Osteocyte (in vitro differentiated cells): ENCODE measurements at places on chromosomes 6 and 20. TPM values are rescaled to one million over a fixed set of nuclear protein-coding genes. Genes with fewer than 3 reads are reported as not detected.

GRCh38 chr6:53244958-53245357 is 96.3 kb upstream of the GCM1 start:
- no peak for DNase-seq

DNA sequence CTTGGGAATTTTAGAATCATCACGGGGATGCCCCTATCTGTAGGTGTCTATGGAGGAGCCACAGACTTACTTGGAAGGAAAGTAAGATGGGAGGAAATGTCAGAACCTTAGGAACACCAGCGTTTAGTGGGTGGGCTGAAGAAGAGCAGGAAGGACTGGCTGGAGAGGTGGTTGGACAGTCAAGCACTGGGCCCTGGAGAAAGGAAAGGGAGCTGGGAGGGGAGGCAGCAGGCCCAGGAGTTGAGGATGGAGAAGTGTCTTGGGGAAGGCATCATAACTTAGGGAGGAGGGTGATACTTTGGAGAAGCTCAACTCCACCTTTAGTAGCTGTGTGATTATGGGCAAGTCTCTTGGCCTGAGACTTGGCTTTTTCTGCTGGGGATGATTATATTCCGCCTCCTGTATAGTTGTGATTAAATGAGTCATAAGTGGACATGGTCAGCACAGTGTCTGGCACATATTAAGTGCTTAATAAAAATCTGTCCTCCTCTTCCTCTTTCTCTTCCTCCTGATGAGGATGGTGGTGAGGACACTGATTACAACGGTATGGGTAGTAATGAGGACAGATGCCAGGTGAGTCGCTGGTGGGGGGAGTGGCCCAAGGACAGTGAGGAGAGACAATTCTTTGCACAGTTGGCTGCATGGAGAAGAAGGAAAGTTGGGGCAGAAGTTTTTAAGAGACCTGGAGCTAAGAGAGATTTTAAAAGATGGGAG is 125.7 kb downstream of the TOX2 start:
- no peak for DNase-seq

DNA sequence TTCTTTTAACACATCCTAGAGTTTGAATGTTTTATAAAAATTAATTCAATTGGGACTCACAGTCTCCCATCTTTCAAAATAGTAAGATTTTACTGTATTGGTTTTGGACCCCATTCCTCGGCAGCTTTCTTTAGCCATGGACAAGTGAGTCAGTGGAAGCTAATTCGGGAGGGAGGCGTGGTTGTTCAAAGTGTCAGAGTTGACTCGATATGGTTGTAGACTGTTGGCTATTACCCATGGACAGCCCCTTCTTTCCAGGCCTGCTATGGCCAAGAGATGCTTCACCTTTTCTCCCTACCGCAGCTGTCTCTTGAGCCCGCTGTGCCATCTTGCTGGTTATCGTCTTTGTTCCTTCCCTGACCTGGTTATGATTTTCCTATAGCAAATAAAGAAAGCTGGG is 243.0 kb downstream of the CD83 start:
- DNase-seq, result no peak

- no peak for DNase-seq
These were observed 881.2 kb upstream of the EPHA7 start for GRCh38 chr6:94300424-94301144.

Gene SAMHD1
- 16.2 and 19.5 TPM in 2 replicates for total RNA-seq

DNA sequence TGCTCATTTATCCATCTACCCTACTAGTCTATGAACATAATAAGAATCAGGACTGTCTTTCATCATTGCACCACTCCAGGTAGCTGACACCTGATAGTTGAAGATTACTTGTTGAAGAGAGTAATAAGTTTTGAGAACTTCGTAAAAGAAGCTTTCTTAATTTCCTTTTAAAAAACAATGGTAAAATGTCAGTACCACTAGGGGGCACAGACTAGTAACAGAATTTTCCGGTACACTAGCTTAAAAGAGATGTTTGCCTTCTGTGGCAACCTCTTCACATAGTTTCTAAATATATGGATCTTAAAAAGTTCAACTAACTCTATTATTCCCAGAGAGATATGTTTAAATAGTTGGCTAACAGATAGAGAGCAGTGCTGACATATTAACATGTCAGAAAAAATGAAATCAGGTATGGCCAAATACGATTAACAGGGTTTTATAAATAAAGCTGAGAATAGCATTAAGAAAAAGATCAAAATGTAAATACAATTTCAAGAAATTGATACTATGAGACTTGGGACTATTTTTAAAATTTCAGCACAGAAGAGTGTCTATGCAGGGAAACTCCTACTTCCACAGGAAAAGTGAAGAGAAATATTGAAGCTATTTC is 5.4 kb upstream of the KCNQ5 start:
- no peak for DNase-seq

Gene ZC2HC1B
- total RNA-seq, result not detected in 2 replicates

GRCh38 chr6:130769861-130770260 is 57.3 kb upstream of the SMLR1 start:
- no peak for DNase-seq

GRCh38 chr6:36358226-36358915 is 21.7 kb upstream of the BNIP5 start:
- DNase-seq, result no peak

DNA sequence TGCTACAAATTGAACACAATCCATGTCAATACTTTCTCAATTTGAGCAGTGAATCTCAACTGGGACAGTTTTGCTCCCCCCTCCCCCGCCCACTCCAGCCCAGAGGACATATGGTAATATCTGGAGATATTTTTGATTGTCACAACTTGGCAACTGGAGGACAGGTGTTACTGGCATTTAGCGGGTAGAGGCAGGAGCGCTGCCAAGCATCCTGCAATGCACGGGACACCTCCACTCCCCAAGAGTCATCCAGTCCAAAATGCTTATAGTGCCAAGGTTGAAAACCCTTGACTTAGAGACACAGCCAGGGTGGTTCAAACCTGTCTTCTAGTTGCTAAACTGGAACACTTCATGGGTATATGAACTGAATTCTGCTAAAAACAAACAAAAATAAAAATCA is 26.9 kb upstream of the LRRC1 start:
- DNase-seq, result no peak
